ENCODE measurements at places on chromosomes 12 and 14. TPM values are rescaled to one million over a fixed set of nuclear protein-coding genes. Genes with fewer than 3 reads are reported as not detected.

CLIP1 gene
- 54.8 TPM for total RNA-seq

KRT6B gene
- total RNA-seq, result not detected

KRT8 gene
- total RNA-seq, result 3,468 TPM

TROAP gene
- 82.7 TPM for total RNA-seq

C1S gene
- total RNA-seq, result 51.4 TPM

SLC17A8 gene
- total RNA-seq, result not detected

CCDC92 gene
- total RNA-seq, result 22.2 TPM

Measured in A549 treated with DMSO at 1 μM for 4 hours (cell line).